ENCODE measurements at places on chromosomes 2 and 18.
A peak's percentile ranks its signal among the peaks of the same experiment; 100 is the strongest.

DNA sequence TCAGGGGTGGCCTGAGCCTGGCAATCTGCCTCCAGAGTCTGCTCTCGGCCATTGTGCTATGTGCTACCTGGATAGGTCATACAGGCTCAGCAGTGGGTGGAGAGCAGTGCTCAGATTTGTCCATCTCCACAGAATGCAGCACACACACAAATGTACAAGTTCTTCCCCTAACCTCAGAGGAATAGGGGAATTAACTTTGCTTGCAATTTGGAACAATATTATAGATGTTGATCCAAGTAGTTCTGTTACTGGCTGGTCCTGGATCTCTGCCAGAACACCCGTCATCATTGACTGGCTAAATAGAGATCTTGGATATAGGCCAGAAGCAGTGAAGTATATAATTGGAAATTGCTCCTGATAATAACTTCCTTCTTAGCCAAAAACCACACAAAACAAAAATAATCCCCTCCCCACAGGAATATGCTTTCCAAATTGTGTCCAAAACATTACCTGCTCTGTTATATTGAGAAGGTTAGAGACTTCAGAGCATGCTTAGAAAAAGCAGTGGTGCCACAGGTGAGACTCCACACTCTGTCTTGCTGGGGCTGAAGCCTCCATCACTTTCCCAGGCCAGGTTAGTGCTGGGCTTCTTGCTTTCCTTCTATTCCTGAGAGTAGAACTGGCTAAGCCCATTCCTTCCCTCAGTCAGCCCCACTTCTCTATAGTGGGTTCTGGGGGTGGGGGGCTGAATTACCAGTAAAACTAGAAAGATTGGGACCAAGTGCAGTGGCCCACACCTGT, 38.8 kb downstream of the NCAPH start:
- DNase-seq, result no peak

DNA sequence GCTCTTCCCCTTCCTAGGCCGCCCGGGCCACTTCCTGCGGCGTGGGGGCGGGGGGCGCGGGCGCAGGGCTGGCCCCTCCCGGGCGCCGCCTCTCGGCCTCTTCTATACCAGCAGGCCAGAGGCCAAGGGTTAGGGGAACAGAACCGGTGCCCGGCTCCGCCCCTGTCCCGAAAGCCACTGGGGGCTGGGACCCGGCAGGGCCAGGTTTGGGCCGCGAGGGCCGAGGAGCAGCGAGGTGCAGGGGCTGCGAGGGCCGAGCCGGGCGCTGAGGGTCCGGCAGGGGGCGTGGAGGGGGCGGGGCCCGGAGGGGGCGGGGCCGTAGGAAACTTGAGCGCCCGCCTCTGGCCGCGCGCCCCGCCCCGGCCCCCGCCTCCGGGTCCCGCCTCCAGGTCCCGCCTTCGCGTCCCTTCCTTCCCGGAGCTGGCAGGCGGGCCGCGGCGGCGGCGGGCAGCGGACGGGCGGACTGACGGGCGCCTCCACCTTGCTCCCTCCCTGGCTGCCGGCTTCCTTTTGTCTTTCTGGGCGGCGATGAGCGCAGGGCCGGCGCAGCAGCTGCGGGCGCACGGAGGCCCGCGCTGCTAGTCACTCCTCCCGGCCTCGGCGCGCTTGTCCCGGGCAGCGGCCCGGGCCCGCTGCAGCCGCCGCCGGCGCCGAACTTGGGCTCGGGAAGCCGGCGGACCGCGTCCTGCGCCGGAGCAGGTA, at the start of gene HPCAL1:
Gene HPCAL1 (plus strand): TSS at position 426 of the 702 bp plus-strand sequence. CDS start 116,854 bp downstream, outside the sequence.
- DNase-seq, result peak; percentile 96

DNA sequence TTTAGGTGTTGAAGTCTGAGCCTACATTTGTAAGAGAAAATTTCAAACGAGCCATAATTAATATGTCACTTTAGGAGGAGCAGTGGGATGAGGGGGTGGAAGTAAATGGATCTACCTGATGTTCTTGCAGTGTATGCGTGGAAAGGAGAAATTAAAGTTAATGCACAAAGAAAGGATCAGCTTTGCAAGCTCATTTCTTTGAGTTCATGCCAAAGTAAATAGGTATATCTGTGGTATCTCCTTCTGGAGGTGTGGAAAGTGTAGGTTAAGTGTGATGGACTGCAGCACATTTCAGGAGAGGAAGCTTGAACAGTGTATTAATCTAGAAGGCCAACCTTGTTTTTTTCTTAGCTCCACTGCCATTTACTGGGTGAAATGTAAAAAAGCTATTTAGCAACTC, 307.5 kb upstream of the ZEB2 start:
- no peak for DNase-seq

DNA sequence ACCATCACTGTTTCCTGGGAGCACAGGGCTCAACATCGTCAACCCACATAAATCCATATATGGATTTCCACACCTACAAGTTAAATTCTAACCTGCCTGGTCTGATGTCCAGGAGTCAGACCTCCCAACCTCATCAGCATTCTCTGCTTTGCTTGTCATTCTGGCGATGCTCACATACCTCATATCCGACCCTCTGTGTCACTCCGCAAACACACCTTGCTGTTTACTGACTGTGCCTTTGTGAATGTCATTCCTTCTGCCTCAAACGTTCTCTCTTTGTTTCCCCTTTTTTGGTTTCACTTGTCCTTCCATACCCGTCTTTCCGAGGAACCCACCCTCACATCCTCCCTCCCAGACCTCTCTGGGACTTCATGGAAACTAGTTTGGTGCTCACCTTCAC, 187.1 kb downstream of the ACTR3 start:
- DNase-seq, result no peak

DNA sequence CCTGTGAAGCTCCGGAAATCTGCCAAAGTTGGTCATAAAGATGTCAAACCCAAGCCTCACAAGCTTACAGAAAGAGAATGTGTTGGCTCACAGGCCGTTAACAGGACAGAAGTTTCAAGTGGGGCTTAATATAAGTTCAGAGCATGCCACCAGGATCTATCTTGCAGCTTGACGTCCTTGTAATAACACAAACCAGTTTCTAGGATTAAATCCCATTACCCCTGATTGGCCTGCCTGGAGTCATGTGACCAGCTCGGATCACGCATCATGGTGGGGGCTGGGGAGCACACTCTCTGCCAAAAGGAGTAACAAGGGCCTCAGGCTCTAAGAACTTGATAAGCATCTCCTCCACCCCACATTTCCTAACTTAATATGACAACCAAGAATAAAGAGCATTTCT, 38.9 kb upstream of the SCG2 start:
- DNase-seq, result no peak

DNA sequence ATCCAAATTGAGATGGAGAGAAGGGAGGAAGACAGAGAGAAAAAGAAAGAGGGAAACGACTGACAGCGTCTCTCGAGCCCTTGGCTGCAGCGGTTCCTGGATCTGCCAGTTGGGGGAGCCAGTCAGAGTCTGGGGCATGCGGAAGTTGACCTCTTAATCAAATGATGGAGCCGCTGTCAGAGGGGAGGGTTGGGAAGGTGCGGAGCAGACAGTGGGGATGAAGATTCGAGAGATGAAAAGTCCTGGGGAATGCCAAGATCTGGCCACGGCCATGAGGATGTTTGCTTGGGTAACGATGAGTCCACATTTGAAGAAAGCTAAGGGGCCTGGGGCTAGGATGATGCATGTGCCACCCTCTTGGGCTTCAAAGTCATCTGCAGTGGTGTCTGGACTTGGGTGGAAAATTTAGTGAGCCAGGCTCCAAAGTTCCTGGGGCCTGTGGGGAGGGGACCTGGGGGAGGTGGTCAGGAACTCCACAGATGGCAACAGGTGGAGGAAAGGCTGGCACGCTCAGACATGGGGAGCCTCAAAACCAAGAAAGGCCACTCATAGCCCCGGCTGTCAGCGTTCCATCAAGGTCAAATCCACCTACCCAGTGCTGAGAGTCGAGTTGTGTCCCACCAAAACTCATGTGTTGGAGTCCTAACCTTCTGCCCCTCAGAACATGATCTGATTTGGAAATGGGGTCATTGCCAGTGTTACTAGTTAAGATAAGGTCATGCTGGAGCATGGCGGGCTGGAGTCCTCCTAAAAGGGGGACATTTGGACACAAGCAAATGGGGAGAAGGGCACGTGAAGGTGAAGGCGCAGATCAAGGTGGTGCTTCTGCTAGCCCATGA, 200.1 kb downstream of the NDUFA10 start:
- DNase-seq, result no peak

GRCh38 chr2:111716905-111717775, 166.9 kb downstream of the ANAPC1 start:
- DNase-seq, result peak; percentile 5

DNA sequence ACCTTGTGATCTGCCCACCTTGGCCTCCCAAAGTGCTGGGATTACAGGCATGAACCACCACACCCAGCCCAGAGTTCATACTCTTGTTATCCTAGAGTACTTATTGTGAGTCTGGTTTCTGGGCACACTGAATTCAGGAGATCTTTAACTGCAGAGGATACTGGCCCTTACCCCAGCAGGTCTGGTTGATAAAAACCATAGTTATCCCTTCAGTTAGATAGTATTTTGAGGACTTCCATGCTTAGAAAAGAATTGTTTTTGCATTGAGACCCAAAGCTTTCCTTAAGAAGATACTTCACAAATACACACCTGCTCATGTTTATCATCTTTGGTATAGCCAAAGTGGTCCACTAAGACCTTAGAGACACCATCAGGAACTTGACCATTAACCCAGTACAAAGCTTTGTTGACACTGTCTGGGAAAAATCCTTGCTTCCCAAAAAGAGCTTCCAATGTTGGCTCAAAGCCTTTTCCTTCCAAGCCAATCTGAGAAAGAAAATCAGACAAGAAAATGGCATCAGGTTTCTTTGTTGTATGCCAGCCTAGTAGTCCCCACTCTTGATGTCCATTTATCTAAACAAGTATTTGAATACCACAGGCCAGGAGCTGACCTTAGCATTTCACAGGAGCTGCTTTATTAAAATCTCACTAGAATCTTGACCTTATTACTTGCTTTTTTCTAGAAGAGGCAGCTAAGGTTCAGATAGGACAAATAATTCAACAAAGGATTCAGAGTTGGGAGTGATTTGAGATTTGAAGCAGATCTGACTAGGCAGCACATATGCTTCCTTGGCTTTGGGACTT, 17.2 kb downstream of the APOB start:
- DNase-seq, result no peak

DNA sequence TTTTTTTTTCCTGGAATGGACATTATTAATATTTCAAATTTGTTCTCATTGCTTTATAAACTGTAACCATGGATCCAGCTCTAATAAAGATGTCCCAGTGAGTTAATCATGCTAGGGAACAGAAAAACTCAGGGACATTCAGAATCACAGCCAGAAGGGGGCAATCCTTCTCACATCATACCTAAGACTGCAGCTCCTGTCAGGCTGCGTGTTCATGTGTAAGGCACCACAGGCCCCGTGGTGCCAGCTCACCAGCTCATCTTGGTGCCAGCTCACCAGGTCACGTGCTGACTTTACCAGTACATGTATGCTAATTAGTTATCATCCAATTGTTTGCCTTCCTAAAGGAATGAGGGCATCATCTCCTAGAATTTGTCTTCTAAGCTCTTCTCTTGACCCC, 84.7 kb upstream of the NEDD4L start:
- DNase-seq, result peak; percentile 57

DNA sequence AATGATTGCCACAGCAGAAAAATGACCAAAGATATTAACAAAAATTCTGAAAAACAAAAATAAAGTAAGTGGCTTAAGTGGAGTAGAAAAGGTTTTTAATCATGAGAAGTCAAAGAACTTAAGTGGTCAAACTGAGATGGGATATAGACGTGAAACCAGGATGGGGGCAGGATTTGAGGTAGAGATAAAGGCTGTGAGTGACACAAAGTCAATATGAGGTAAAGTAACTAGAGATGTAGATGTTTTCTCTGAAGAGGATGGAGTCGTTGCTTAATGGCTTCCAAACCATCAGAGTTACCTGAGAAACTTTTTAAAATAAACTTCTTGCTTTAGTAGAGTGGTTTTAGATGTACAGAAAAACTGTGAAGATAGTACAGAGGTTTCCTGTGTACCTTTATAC, 21.2 kb downstream of the ANKRD12 start:
- no peak for DNase-seq

DNA sequence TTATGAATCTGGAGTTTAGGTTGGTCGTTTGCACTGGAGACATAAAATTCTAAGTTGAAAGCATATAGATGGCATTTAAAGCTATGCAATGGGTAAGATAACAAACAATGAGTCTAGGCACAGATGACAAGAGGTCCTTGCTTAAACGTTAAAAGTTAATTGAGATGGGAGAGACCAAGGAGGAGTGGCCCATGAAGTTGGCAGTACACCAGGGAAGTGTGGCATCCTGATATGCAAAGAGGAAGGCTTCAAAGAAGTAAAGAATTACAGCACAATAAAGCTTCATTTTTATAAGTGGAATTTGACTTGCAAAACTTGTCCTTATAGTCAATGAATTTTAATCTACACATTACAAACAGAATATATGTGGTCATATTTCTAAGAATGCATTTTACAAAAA, 23.2 kb downstream of the UPP2 start:
- DNase-seq, result no peak

GRCh38 chr2:219830353-219830738, 202.9 kb downstream of the SLC4A3 start:
- no peak for DNase-seq

DNA sequence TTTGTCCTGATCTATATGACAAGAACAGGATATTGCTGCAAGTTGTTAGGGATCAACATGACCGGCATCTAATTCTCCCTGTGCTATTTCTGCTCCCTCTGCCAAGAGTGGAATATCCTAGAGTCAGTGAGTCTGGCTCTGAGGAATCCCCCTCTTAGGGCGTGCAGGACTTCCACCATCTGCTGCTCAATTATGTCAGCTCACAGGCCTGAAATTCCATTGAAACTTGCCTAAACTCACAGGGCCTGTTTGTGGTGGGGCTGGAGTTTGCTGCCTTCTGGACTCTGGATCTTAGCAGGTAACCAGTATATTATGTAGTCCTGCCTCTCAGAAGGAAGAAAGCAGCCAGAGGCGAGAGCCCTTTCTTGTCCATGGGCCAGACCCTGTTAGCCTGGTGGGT, 323.0 kb downstream of the TSN start:
- no peak for DNase-seq

- no peak for DNase-seq
Observed at GRCh38 chr2:15251753-15252152, 309.4 kb downstream of the NBAS start.

DNA sequence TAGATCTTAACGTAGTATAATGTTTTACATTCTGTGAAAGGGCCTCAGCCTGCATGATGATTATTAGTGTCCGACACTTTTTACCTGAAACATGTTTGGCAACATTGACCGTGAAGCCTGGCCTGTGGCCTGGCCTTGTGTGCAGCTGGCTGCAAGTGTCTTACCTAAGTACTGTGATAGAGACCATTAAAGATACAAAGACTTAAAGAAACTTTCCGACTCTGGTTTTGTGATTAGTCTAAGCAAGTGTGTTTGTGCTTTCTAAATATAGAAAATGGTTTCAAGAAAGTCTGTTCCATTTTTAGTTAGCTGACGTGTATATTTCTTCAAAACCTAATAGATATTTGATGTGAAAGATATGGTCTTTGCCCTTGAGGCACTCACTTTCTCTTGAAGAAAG, 601.8 kb downstream of the LRP1B start:
- no peak for DNase-seq

- DNase-seq, result no peak
Observed at GRCh38 chr2:119760956-119761275, 1.2 kb downstream of the PTPN4 start.

GRCh38 chr2:113134717-113135116, 7.3 kb downstream of the IL1RN start:
- no peak for DNase-seq
